ENCODE measurements at places on chromosomes 11 and 22.

- DNase-seq = no peak
These were observed 2.2 kb upstream of the CHRM4 start for GRCh38 chr11:46393759-46394158.

DNA sequence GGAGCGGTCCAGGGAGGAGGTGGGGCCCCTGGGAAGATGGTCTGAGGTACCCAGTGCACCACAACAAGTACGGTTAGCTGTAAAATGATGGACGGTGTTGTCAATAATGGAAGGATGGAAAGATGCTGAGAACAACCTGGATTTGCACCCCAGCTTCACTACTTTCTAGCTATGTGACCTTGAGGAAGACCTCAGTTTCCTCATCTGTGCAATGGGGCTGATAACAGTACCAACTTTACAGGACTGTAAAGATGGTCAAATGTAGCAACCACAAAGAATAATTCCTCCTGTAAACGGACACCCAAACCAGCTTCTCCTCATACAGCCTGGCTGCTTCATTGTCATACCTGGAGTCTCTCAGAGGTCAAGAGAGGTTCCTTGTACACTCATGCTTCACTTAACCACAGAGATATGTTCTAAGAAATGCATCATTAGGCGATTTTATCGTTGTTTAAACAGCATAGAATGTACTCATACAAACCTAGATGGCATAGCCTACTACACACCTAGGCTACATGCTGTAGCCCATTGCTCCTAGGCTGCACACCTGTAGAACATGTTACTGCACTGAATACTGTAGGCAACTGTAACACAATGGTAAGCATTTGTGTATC lies 65.5 kb upstream of the LMO2 start:
- DNase-seq = no peak

GRCh38 chr11:21405422-21405821 lies 736.0 kb downstream of the NELL1 start:
- no peak for DNase-seq

- peak; percentile 72 for DNase-seq
These were observed 25.5 kb downstream of the SCGB1A1 start for GRCh38 chr11:62444236-62444833.

DNA sequence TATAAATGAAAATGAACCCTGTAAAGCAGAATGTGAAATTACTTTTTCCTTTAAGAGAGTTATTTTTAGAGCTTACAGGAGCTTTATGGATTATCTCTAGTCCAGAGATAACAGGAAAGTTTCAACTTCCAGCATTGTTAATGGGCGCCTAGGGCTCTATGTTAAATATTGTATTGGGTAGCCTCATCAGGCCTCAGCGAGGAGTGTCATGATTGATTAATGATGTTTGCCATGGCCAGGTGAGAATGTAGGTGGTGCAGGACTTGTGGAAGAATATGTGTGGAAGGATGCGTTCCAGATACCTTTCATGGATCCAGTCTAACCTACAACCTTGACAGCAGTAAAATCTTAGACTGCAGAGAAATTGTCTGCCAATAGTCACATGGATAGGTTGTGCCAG lies 50.6 kb downstream of the ME3 start:
- DNase-seq = no peak

DNA sequence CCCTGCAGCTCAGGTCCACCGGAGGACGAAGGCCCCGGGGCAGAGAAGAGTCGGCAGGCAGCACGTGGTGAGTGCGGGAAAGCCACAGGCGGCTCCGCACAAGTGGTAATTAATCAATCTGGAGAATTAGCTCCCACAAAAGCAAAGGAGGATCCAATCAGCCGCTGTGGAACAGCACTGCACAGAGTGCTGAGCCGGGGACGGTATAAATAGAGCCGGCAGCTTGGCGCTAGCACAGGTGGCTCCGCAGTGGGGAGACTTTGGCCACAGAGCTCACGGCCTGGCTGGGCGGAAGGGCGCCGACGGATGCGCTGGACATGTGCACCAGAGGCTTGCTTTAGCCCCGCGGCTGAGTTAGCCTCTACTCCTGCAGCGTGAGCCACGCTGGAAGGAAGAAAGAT lies 48.9 kb downstream of the IGSF9B start:
- no peak for DNase-seq

DNA sequence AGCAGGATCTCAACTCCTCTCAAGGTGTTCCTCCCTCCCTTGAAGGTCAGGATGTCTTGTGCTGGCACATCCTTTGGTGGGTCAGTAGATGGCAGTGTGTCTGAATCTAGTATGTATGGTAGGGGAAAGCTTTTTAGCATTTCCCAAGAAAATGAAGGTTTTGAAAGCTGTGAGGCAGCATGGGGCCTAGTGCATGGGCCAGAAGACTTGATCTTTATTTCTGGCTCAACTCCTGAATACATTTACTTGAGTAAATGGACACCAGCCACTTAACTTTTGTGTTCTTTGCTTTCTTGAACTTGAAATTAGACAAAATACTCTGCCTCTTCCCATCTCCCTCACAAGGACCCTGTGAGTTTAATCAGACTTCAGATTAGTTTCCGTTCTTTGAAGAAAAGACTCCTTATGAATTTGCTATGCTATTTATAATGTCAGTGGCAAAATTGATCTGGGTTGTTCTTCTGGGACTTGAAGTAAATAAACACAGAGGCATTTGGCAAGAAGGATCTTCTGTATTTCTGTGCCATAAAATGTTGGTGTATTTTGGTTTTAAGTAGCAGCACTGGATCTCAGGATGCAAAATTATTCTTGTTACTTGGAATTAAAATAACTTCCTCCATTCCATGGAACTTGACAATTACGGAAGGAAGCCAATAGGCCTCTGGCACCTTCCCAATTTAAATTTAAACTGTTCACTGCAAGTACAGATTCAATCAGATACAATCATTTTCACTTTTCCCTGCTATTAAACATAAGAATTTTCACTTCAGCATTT lies 288.8 kb downstream of the CASP12 start:
- DNase-seq = peak; percentile 1

GRCh38 chr11:122093731-122094275 lies 22.2 kb downstream of the BLID start:
- DNase-seq = no peak

DNA sequence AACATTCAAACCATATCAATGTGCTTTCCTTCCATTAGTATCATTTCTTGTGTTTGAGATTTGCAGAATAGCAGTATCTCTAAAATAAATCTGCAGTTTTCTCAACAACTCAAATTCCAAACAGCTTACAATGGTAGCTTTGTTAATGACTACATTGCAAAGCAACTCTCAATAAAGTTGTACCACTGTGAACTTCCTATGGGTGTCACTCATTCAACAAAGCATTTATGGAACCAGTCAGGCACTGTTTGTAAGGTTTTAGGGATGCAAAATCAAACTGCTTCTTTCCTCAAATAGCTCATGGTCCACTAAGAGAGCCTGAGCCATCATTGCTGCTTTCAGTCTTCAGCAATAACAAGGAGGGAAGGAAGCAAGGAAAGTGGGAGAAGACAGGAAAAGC lies 91.0 kb downstream of the CCDC83 start:
- DNase-seq = no peak

- no peak for DNase-seq
These were observed 811.9 kb upstream of the LRRC4C start for GRCh38 chr11:42271306-42271705.

- DNase-seq = no peak
These were observed 171.5 kb downstream of the MN1 start for GRCh38 chr22:27629908-27630673.

DNA sequence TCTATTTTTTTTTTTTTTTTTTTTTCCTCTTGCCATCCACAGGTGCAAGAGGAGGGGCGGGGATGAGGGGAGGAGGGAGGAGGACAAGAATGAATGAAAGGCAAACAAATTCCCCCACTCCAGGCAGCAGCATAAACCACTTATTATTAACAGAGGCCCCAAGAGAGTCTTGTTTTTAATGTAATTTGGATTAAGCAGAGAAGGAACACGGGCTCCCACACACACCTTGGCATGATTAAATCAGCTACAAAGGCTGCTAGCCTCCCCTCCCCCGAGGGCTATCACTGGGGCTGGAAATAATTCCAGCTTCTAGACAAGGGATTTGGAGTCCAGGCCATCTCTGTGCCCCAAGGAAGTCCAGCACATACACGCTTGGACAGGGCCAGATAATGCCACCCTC lies 93.4 kb upstream of the DRD2 start:
- DNase-seq = no peak

DNA sequence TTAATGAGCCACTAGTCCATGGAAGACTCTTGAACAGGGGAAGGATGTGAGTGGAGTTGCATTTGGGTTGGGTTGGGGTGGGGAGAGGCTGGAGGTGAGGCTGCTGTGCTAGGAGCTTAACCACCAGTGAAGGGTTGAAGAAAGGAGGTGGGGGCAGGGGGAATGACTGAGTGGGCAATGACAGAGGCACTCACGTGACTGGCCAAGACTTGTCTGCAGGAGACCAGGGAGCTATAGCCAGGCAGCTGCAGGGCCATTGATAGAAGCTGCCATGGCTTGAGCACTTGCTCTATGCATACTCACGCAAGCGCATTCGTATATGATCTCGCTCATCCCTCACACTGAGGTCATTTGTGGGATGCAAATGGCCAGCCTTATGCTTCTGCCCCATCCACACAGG lies 4.0 kb downstream of the LMO2 start:
- no peak for DNase-seq

DNA sequence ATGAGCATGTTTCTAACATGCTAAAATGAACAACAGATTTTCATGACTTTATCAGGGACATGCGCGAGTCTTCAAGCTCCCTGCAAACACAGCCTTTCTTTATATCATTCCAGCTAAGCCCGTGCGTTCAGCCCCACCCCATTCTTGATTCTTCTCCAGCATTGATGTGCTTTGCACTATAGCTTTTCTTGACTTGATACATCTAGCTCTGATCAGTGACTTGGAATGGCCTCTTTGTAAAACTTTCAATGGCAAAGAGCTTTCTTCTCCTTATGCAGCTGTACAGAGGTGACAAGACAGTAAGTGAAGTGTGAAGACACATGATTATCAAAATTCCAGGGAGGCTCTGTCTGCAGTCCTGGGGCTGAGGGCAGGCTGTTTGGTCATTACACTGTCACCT lies 561.0 kb downstream of the OPCML start:
- no peak for DNase-seq

- peak; percentile 8 for DNase-seq
These were observed 12.5 kb downstream of the CHID1 start for GRCh38 chr11:898143-898511.

DNA sequence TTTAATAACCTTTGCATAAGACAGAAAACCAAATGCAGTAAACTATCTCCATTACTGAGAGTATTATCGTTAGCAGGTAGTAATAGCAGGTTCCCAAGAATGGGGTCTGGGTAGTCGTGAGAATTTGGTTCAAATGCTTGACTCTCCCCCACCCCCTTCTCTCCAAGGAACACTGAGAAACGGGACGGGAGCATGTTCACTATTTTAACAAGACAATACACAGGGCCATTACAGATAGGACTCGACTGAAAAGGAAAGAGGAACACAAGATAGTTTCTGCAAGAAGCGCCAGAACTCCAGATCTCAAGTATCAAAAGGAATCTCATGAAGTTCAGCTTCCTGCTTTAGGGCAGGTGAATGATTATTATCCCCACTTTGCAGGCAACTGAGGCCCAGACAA lies 27.0 kb downstream of the KMT5B start:
- no peak for DNase-seq

DNA sequence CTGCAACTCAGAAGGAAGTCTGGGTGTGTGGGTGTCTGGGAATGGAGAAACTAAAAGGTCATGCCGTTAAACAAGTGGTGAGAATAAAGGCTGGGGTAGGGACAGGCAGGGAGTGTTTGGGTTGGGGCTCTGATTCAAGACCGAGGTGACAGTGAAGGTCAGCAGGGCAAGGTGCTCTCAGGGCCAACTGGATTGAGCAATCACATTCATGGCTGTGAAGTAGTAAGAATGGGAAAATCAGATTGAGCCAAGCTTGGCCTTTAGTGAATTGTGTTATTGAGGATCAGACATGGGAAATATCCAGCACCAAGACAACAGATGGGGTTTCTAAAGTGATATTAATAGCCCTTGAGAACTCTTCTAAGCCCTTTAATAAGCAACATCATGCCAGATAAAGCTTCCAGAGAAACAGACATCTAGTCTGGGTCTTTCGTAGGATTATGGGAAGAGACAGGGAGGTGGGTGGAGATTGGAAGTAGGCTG lies 24.3 kb downstream of the SCN3B start:
- no peak for DNase-seq

- DNase-seq = peak; percentile 94
These were observed 29.2 kb downstream of the GRAMD4 start for GRCh38 chr22:46649141-46650077.

DNA sequence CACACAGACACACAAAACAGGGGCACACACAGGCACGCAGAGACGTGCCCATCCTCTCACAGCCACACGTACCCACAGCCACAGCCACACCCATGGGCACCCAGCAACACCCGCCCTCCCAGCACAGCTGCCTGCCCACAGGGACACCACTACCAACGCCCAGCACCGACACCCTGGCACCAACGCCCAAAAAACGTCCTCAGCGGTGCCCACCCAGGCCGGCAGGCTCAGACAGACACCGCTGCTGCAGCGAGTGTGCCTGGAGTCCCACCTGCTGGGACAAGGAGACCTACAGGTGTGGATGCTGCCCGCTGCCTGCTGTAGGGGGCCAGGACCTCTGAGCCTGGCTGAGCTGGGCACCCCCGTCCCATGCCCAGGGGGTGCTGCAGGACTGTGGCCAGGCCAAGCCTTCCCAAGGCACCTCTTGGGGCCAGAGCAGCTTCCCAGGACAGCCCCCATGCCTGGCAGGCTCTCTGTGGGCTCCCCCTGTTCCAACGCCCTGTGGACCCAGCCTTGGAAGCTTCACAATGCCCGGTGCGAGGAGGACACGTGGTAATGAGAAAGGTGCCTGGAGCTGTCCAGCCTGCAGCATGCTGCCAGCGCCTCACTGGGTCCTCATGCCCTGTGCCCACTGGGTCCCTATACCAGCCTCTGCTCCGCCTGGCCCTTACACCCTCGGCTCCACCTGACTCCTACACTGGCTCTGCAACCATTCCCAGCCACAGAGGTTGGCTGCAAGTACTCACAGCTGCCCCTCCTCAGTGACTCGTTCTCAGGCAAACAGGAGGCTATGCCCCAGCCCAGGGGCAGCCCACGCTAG lies 45.8 kb upstream of the TH start:
- no peak for DNase-seq

- DNase-seq = no peak
These were observed 38.5 kb downstream of the FLRT1 start for GRCh38 chr11:64074239-64074638.

- no peak for DNase-seq
These were observed 10.5 kb upstream of the C11orf24 start for GRCh38 chr11:68282141-68282860.

GRCh38 chr11:100739666-100740065 lies 52.6 kb downstream of the ARHGAP42 start:
- DNase-seq = no peak

DNA sequence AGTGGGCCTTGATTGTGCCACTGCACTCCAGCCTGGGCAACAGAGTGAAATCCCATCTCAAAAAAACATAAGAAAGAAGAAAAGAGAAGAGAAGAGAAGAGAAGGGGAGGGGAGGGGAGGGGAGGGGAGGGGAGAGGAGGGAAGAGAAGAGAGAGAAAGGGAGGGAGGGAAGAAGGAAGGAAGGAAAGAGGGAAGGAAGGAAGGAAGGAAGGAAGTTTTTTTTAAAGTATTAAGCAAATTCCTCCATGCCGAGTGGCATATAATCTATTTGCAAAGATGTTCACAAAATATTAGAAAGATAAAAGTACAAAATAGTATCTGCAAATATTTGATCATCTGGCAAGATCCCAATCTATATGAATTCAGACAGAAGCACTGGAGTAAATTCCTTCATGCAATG lies 10.5 kb upstream of the CFAP300 start:
- DNase-seq = no peak
